Stimulated activated memory B cell treated with anti-CD40 and anti-IgM and Interleukin-4, amounts not matched to agents 10 μg/mL and 1 μg/mL and 100 μg/mL, for 72 hours (primary cell): ENCODE measurements at places on chromosomes 1 and 21.

DNA sequence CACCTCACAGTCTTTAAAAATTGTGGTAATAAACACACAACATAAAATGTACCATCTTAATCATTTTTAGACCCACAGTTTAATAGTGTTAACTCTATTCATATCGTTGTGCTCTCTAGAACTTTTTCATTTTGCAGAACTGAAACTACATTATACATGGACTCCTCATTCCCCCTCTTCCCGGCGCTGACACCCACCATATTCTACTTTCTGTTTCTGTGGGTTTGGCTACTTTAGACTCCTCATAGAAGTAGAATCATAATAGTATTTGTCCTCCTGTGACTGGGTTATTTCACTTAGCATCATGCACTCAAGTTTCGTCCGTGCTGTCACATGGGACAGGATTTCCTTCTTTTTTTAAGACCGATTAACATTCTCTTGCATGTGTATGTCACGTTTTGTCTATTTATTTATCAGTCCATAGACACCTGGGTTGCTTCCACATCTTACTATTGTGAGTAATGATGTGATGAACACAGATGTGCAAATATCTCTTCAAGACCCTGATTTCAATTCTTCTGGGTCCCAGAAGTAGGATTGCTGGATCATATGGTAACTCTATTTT, 62.9 kb upstream of the TMPRSS2 start:
- ATAC-seq, result peak; percentile 87

- ATAC-seq, result no peak
Observed at GRCh38 chr1:119816407-119816806, 5.1 kb upstream of the REG4 start.

- no peak for ATAC-seq
Observed at GRCh38 chr1:8356256-8357209, 38.6 kb downstream of the SLC45A1 start.

DNA sequence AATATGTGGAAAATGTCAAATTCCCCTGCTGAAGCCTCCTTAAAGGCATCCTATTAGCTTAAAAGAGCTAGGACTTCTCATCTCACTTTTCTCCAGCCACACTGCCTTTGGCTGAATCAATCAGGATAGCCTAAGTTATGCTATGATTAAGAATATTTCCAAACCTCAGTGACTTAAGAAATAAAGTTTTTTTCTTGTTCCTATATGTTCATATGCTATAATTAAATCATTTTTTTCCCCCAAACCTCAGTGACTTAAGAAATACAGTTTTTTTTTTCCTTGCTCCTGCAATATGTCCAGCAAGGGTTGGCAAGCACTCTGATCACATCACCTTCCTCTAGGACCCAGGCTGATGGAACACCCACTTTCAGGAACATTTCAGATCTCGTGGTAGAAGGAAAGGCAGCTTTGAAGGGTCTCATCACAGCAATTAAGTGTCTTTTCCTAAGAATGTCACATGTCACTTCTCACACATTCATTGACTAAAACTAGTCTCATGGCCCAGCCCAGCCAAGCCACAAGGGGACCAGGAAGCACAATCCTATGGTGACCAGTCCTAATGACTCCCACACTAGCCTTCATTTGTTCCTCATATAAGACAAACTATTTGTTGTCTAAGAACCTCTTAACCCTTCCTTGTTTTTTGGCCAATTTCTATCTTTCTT, 6.3 kb upstream of the JUN start:
- ATAC-seq, result no peak

- ATAC-seq, result no peak
Observed at GRCh38 chr1:29453502-29454240, 217.3 kb downstream of the PTPRU start.

DNA sequence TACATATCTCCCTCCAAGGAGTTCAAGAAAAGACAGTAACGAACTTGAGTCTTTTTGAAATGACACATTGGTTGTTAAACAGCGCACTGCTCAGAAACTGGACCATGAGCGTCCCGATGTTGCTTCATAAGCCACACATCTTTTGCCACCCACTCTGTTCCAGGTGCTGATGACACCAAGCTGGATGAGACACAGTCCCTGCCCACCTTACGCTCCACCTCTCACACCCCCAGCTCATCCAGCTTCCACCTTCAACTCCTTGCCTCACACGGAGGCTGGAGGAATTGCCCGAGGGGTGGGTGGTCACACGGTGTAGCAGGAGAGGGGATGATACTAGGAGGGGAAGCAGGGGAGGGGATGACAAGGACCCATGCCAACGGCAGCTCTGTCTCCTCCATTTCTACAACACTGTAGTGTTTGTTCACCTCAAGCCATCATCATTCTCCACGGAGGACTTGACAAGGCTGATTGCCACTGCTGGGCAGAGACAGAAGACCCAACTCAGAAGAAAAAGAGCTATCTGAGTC, 148.5 kb upstream of the TNR start:
- no peak for ATAC-seq

GRCh38 chr1:117540532-117540931, 65.3 kb upstream of the TENT5C start:
- no peak for ATAC-seq

DNA sequence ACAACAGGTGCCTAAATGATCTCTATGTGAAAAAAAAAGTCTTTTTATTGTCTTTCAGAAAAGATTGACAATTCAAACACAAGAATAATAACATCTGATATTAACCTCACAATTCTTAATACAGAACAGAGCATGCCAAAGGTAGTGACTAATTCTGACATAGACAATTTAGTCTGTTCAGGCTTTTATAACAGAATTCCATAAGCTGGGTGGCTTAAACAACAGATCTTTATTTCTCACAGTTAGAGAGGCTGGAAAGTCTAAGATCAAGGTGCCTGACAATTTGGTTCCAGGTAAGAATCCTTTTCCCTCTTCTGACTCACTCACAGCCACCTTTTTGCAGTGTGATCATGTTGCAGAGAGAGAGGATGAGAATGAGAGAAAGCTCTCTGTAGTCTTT, 27.0 kb downstream of the DPYD start:
- no peak for ATAC-seq

- ATAC-seq, result no peak
Observed at GRCh38 chr1:151478923-151479322, 19.6 kb upstream of the POGZ start.

DNA sequence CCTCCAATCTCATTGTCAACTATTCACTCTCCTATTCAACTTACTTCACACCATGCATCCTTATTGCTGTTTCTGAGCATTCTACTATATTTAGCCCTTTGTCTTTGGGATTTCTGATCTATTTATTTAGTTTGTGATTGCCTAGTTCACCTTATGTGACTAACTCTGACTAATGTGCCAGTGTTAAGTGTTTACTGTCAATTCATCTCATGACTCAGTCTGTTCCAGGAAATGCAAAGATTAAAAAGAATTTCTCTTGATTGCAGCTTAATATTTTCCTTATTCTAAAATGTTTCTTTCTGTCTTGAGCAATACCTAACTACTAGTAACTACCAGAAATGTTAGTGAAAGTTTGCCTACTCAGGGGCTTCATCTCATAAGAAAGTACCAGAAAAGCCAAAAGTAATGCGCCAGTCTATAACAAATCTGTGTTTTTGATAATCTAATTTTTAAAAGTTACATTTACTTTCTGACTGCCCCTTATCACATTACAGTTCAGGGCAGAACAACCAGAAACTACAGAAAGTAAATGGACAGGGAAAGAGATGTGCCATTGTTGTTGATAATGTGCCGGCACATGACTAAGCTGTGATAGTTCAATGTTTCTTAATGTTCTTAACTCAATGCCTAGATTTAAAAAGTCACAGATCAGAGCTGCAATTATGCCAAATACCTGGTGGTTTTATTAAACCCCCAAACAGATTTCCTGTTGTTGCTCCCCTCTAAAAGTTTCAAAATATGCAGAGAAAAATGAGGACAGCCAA, 556.5 kb downstream of the PTBP2 start:
- no peak for ATAC-seq

DNA sequence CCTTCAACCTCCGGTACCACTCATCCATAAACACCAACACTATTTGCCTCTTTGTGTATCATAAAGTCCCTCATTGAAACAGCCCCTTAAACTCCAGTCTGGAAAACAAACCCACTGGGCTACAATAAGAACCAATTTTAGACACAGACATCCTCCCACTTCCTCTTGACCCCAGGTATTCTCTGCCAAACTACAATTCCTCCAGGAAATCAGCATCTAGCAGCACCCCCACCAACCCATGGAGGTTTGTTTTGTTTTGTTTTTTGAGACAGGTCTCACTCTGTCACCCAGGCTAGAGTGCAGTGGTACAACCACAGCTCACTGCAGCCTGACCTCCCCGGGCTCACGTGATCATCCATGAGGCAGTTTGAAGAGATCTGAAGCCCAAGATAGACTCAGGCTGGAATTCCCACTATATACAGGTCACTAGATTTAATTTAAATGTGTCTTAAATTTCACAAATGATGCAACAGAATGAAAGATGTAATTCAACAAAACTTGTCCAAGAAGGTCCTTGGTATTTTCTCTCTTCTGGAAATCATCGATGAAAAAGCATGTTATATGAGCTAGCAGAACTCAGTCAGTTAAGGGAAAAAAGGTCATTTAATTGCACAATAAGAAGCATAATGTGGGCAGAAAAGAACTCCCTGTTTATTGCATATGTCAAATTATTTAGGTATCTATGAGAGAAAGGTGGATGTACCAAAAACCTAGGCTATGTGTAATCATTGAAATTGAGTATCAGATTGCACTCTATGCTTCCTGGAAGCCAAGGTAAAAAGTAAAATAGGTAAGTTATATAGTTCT, 30.3 kb downstream of the TCP10L start:
- ATAC-seq, result no peak

DNA sequence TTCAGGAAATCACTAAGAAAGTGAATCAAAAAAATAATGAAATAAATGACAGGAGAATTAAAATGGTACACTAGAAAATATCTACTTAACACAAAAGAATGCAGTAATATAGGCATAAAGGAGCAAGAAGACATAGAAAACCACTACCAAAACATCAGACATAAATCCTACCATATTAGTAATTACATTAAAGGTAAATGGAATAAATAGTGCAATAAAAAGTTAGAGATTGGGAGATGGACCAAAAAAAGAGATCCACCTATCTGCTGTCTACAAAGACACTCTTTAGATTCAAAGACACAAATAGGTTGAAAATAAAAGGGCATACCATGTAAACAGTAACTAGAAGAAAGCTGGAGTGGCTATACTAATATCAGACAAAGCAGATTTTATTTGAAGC, 167.0 kb upstream of the SAMSN1 start:
- no peak for ATAC-seq

DNA sequence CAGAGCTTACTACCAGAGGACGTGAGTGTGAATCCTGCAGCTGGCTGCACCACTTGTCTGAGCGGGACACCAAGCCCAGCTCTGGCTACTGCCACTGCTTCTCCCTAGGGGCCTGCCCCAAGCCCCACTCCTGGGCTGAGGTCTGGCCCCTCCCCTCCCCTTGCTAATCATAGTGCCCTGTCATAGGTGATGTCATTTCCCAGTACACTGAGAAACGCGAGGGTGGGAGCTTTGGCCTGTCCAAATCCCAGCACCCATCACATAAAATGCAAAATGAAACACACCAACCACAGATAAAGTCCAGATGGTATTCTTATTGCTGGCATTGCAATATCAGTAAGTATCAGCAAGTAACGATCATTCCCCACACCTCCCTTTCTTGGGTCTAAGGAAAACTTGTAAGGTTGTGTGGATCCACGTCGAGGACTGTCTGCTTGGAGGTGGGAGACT, 77.7 kb downstream of the TOMM20 start:
- ATAC-seq, result peak; percentile 52

DNA sequence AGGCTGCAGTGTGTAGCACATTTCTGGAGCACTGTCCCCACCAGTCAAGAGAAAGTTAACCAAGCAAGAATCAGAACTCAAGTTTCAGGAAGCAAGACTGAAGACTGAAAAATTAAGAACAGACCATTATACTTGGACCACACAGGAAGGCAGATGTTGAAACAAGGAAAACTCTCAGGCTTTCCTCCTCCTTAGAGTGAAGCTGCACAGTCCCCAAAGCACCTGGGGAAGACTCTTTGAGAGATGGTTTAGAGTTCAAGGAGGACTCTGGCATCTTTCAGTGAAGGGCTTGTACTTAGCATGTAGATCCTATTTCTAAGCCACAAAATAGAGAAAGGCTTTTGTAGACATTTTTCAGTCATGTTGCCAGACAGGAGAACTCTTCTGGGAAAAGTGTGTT, 113.7 kb upstream of the KCTD3 start:
- ATAC-seq, result no peak

GRCh38 chr1:182301467-182302198, 90.0 kb downstream of the GLUL start:
- ATAC-seq, result no peak

- no peak for ATAC-seq
Observed at GRCh38 chr1:246537887-246538286, 28.2 kb downstream of the TFB2M start.

GRCh38 chr1:19014765-19015164, 58.3 kb upstream of the IFFO2 start:
- ATAC-seq, result no peak

DNA sequence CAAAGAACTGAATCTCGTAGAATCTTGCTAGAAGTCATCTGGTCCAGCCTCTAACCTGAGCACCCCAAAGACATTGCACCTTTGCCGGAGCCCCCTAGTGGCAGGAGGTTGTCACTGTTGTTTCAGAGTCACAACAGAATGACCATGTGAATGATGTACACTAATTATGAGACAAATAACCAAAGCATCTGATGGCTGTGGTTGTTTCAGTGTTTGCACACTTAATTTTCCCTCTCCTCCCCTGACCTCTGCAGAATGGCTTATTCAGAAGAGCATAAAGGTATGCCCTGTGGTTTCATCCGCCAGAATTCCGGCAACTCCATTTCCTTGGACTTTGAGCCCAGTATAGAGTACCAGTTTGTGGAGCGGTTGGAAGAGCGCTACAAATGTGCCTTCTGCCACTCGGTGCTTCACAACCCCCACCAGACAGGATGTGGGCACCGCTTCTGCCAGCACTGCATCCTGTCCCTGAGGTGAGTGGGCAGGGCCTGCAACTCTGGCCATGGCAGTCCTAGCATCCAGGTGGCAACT, 26.4 kb downstream of the TRAF5 start:
- peak; percentile 94 for ATAC-seq

DNA sequence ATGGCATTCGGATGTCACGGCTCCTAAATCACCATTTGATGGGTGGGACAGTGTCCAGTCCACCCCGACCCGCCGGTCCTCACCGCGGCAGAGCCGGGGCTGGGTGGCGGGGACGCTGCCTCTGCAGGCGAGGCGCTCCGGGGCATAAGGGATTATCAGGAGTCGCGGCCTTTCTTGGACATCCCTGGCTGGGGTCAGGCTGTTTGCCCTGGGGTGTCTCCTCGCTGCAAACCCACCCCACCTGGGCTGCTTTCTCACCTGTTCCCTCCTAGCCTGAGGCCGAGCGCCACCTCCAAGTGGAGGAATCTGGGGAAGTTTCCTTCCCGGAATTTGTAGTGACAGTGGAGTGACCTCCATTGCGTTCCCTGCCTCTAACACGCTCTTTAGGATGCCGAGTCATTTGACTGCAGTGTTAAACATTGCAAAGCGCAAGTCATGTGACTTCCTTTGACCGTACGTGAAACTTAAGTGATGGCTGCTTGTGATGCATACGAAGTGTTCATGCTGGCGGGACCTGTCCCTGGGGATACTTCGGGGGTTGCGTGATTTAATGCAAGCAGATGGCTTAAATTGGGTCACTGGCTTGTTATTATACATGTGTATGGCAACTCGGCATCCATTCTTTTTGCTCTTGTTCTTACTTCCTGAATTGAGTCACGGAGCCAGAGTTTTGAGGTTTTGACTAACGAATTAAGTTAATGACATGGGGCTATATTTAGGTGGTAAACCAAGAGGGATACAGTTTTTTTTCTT, 536 bp downstream of the LGALS8 start:
- peak; percentile 88 for ATAC-seq
